ENCODE measurements at places on chromosomes 13 and 19.

GRCh38 chr13:85441975-85442374 lies 357.2 kb downstream of the SLITRK6 start:
- no peak for DNase-seq

- no peak for DNase-seq
Measured at GRCh38 chr19:45462174-45462573, 5.6 kb upstream of the FOSB start.

GRCh38 chr19:57708641-57709361 lies at the start of gene ZNF154:
TSS of gene ZNF154 (minus strand) at chr19:57709204. CDS start at chr19:57708971, 233 bp downstream.
- no peak for DNase-seq

DNA sequence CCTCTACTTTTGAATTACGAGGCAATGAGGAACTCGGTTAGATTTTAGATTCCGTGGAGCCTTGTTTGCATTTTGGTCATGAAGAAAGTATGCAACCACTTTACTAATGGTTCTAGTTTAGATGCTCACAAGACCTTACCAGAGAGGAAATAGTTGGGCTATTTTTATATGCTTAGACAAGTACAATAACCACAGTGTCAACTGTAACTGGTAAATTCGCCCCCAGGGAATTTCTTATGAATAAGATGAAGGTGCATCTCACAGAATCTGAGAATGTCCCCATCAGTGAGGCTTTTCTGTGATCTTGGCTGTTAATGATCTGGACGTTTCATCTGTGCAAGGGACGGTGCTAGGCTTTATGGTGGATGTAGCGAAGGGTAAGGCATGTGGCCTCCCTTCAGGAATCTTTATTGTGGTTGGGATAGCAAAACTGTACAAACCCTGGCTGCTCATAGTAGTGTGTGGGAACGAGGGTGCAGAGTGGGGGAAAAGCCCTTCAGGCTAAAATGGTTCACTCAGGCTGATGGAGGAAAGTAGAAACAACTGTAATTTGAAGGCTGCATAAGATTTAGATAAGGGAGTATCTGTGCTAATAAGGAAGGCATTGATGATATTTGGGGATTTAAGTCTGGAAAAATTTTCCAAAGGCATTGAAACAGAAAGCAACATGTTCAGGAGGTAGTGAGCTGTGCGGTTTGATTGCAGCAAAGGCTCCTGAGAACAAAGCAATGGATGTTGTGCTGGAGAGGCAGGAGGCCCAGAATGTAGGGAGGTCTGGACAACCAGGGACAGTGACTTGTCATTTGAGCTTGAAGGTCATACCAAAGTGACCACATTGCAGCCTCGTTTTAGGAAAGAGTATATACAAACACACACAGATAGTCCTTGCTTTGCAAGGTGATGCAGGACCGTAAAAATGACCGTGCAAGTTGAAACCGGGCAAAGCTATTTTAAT lies 28.4 kb downstream of the UBAC2 start:
- DNase-seq = no peak

- no peak for DNase-seq
Measured at GRCh38 chr13:113192902-113193301, 15.6 kb downstream of the PCID2 start.

DNA sequence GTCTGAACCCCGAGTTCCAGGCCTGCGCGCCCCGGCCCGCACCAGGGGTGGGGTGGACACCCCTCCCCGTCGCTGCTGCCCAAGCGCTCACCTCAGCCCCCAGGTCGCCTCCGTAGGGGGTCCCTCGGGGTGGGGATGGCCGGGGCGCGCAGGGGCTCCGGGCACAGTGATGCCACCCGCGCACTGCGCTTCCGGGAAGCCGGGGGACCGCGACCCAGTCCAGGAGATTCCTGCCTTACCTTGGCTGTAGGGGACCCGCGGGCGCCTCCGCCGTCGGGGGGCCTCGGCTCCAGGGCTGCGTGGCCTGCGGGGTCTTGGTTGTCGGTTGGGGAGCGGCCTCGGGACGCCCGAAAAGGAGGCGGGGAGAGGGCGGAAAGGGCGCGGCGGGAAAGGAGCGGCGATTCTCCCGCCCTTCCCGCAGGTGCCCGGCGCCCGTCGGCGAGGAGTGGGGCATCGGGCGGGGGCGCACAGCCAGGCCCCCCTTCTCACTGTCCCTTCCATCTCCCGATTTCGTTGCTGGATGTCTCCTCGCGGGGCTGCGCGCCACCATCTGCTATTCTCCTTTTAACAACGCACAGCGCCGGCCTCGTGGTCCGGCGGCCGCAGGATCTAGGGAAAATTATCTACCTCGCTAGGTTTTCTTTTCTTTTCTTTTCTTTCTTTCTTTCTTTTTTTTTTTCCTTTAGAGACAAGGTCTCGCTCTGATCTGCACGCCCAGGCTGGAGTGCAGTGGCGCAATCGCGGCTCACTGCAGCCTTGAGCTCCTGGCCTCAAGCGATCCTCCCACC lies at the start of gene KEAP1:
TSS of gene KEAP1 (minus strand) at position 355 of the 788 bp plus-strand sequence. CDS start 3,323 bp downstream, outside the sequence.
- DNase-seq = no peak

DNA sequence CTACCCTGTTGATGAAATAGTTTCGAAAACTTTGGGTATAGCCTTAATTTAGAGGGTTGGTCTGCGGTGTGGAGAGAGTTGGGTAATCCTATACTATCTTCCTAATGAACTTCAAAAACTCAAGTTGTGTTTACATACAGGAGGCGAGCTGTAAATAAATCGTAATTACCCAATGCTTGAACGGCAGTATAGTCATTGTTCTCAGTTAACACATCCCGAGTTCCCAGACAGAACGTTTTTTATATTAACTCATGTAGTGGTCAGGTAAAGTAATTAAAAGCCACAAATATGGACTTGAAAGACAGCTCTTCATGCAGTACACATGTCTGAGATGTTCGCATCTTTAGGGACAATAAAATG lies 1.5 kb downstream of the PDS5B start:
- DNase-seq = no peak

DNA sequence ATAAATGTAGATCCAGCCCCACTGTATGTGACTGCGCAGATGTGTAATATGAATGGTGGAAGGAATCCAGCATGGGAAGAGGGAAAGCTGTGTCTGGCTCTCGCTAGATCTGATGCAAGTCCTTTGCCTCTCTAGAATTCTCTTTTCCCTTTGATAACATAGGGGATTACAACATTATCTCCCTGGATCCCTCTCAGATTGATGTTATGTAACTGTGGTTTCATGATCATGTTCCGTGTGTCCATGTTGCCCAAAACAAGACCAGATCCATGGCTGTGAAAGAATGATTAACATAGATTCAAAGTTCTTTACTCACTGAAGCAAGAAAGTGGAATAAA lies 184.0 kb upstream of the UBL3 start:
- no peak for DNase-seq

DNA sequence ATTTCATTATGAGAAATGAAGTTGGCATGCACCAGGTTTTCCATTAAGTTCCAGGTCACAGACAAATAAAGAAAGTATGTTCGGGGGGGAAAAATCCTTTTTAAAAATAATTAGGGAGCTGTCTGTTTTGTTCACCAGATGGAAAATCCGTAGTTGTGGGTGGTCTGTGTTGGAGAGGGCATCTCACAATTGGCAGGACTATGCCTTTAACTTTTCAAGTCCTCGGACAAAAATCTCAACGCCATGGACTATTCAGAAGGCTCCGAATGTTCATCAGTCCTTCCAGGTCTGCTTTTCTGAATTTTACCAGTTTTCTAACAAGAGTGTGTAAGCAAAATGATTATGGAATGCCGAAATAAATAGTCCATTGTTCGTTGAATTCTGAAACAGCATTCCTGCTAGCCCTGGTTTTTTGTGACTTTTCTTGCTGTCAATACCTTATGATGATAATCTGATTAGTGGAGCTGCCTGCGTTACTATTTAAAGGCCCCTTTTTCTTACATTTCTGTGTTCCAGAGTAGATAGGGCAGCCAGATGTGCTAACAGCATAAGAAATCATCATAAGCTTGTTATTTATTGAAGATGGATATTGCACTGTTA lies 146.9 kb downstream of the TM9SF2 start:
- DNase-seq = no peak

DNA sequence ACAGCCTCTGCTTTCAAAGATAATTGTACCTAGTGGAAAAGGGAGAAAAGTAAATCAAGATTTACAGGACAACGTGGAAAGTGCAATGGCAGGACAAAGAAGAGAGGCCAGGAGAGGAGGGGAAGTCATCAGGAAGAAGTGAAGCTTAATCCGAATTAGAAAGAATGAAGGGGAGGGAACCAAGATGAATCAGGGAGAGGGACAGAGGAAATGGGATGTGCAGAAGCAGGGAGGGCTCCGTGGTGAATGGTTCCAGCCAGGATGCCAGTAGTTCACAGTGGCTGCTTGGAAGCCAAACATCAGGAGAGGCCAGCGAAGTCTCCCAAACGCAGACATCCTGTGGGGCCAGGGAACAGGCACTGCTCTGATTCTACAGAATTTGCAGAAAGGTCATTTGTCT lies 144.4 kb downstream of the LIG4 start:
- no peak for DNase-seq

DNA sequence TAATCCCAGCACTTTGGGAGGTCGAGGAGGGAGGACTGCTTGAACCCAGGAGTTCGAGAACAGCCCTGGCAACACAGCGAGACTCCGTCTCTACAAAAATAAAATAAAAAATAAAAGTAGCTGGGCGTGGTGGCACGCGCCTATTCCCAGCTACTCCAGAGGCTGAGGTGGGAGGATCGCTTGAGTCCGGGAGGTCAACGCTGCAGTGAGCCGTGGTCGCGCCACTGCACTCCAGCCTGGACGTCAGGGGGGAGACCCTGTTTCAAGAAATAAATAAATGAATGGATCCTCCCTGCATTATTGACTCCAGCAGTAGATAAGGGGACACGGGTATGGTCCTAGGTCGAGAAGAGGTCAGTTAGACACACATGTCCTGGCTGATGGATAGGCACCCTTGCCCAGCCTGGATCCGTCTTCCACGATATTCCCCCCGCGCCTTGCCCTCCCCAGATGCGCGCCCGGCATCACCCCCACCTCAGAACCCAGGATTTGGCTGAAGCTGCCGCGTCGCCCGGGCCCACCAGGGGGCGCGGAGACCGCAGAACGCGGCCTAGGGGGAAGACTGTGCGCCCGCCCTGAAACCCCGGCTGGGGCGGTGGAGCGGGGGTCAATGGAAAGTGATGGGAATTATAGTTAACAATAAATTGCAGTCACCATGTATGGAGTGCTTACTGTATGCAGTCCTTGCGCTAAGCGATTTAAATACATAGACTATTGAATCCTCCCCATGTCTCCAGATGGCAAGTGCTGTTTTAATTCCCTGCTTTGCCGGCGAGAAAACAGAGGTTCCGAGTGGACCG lies 2.1 kb upstream of the HOOK2 start:
- no peak for DNase-seq

DNA sequence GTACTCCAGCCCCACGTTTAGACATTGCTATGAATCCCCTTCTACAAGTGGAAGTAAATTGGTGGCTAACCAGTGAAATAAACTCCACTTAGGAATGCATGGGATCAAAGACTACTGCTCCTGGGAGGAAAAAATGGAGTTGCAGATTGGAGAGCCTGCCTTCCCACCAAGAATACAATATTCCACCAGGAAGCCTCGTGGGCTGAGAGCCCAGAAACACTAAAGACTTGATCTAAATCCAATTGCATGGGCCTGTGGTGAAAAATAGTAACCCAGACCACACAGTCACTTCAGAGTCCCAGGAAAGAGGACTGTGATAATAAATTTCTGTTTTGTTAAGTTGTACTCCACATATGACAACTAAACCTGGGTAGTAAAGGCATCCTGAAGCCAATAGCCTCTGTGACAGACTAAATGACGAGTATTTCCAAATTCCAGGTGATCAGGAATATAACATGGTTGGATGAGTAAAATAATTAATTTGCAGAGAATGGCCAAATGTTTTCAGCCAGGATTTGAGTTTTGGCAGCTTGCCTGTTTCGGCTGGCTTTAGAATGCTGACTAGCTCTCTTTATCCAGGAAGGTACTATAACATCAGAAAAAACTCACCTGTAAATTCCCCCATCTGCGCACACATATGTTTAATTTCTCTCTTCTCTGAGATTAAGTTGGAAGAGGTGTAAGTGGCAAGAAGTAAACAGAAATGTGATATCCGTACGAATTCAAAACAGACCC lies 480.3 kb downstream of the LIG4 start:
- DNase-seq = no peak

GRCh38 chr19:48171710-48172109 lies 1.2 kb downstream of the ZSWIM9 start:
- no peak for DNase-seq

DNA sequence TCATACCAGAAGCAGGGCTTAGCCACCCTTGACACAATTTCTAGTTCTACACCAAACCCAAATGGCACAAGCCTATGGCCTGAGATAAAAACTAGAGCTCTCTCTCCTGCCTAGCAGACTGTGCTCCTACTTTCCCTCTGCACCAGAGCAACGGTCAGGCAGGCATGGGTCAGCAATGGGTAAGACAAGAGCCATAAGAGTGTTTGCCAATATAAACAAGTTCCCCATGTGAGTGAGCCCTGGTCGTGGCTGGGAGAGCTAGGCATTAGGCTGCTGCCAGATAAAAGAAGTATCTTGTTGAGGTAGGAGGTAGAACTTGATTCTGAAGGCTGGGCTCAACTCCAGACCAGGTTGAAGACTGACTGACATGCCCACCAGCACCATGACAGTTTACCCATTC lies 1979.1 kb downstream of the OLFM4 start:
- DNase-seq = no peak

DNA sequence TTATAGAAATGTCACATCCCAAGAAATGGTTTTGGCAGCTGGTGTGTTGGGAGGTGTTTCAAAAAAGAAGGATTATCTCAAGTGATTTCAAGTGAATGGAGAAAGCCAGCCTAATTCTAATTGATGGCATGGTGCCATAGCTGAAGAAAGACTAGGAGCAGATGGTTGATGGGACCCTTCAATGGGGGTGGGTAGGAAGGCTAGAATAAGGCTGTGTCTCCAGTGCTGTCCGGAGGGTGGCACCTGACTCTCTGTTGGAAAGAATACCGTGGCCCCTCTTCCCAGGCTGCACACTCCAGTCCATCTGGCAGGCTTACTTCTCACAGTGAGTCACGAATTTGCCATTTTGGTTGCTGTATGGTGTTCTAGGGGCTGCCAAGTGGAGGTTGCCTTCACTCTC lies 51.0 kb upstream of the GPR12 start:
- DNase-seq = no peak

DNA sequence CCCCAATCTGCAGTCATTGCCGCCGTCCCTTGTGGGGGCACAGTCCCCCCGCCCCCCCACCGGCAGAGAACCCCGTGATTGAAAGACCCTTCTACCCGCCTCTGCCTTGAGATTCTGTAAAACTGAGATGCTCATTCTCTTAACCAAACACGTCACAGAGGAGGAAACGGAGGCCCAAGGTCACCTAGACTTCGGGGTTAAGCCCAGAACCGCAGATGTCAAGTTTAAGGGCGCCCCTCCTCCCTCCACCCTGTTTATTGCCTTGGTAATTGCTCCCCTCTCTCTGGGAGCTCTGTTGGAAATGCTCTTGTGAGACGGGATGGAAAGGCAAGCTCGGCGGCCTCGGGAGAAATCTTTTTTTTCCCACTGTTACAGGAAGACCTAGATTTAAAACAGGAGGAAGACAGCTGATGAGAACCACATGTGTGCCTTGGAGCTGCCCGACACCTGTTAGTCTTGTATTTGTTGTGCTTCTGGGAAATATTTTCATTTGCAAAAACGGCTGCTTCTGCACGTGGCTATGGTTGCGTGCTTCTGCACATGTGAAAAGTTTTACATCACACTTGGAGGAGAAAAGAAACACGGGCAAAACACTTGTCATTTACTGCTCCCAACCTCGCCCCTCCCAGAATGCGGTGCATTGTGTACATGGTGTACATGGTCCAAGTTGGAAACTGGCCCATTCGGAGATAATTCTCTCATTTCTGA lies 1.1 kb upstream of the MED26 start:
- DNase-seq = no peak

- DNase-seq = peak; percentile 80
Measured at GRCh38 chr19:2427429-2428320, at the start of gene TIMM13. TSS of gene TIMM13 (minus strand) at chr19:2427586. CDS start at chr19:2427533, 53 bp downstream.

- DNase-seq = peak; percentile 94
Measured at GRCh38 chr19:39398297-39398864, 7.2 kb downstream of the MED29 start.

Measured in Panc1 (cell line).